H1 (cell line): ENCODE measurements at places on chromosomes 5 and 9.
A peak's percentile ranks its signal among the peaks of the same experiment; 100 is the strongest.

- no peak for DNase-seq
These were observed 12.7 kb downstream of the CSF2 start for GRCh38 chr5:132086277-132086794.

- no peak for DNase-seq
These were observed 460 bp upstream of the PBX3 start for GRCh38 chr9:125746774-125747052.

- DNase-seq = peak; percentile 87
These were observed at the start of gene NSG2 for GRCh38 chr5:174045470-174046025. Gene NSG2, plus strand, starts transcription at chr5:174045706. Its CDS starts 1,050 bp downstream, at chr5:174046756.

- no peak for DNase-seq
These were observed 278.0 kb upstream of the GRIA1 start for GRCh38 chr5:153212471-153212870.

DNA sequence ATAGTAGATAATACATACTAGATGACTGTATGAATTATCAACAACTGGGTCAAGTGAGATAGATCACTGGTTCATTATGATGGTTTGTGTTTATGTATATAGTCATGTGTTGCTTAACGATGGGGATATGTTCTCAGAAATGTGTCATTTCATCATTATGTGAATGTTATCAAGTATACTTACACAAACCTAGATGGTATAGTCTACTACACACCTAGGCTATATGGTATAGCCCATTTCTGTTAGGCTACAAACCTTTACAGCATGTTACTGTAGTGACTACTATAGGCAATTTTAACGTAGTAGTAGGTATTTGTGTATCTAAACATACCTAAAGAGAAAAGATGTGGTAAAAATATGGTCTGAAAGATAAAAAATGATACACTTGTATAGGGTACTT, 31.0 kb downstream of the TMEM38B start:
- no peak for DNase-seq

- DNase-seq = no peak
These were observed 49.4 kb upstream of the DHFR start for GRCh38 chr5:80704221-80704620.

DNA sequence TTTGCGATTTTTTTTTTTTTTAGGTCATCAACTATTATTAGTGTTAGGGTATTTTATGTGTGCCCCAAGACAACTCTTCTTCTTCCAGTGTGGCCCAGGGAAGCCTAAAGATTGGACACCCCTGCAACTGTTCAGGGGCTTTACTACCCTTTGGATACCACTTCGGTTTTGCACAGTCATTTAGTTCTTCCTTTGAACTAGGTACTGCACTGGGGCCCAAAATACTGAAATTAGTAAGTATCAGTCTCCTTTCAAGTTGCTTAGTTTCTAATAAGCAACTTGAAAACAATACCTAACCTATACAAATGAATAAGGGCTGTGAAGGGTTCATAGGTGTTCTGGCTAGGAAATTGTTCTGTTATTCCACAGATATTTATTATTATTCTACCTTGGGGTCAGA, 45.3 kb downstream of the CWC27 start:
- DNase-seq = no peak

DNA sequence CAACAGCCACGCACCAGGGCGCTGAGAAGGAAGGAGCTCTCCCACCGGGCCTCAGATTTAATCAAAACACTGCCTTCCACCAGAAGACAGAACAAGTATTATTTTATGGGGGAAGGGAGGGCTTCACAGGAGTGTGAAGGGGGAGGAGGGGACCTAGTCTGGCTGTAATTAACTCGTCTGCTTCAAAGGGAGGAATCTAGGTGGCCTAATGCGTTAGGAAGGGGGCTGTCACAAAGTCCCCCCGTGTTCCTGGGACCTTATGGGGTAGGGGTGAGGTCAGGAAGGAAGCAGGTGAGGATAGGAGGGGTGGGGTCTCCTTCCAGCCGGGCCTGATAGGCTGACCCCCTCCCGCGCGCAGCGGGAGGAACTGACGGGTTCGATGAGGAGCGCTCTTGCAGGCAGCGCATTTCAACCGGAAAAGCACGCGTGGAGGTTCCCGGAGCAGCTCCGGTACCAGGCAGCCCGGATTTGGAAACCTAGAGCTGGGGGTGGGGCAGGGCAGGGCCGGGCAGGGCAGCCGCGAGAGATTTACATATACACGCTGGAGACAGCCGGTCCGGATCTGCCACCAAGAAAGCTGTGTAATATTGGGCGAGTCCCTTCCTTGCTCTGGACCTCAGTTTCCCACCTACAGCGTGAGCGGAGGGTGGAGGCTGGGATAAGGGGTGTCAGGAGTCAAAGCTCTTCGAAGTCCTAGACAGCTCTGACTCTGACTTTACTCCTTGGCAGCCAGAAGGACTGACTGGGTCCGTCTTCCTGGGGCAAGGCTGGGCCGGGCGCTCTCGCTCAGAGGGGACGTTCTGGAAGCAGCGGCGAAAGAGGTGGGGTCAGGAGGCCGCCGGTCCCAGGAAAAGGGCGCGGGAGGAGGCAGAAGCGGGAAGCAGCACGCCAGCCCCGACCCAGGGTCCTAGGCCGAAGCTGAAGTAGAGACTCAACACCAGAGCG, 1.8 kb downstream of the SHB start:
- no peak for DNase-seq

GRCh38 chr5:112002376-112002775, 245.4 kb upstream of the NREP start:
- no peak for DNase-seq

- no peak for DNase-seq
These were observed 369.9 kb upstream of the FAM174A start for GRCh38 chr5:100165309-100165708.

- no peak for DNase-seq
These were observed 154.9 kb upstream of the VLDLR start for GRCh38 chr9:2466703-2467102.

DNA sequence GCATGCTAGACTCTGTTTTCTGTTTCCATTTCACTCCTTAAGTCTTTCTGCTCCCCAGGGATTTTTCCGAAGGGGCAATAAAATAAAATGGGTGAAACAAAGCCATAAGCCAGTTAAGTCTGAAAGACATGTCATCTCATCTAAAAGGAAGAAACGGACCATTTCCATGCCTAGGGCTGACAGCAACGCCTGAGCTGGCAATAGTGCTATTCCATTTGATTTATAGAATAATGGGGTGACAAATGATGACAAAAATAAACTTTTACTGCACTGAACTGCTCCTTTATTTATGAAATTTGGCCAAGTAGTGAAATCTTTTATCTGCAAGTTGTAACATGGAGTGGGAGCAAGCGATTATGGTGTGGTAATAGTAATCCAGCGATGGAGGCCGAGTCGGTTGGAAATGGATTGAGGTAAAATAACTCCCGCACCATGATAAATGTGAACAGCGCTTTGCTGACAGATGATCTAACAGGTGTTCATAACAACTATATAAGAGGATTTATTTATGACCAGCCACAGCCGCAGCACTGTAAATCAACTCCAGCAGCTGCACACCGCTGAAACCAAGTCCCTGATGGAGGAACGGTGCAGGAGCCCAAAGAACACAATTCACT, 219.8 kb upstream of the TBCA start:
- DNase-seq = no peak

GRCh38 chr9:31996331-31996730, 388.1 kb upstream of the ACO1 start:
- no peak for DNase-seq

DNA sequence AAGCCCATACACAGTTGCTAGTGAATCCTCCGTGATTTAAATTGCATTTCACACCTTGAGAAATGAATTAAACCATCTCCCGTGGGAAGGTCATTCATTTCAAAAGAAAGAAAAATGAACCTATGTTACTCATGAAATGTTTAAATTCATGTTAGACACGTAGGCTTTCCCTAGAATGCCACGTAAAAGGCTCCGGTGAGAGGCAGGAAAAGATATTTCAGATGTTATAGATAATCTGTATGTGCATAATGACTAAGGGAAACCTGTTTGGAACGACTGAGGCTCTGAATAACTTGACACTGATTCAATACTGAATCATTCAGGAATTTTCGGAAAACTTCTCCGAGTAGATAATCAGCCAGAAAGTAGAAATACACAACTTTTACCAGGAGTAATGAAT, 134.3 kb upstream of the ICE1 start:
- no peak for DNase-seq

DNA sequence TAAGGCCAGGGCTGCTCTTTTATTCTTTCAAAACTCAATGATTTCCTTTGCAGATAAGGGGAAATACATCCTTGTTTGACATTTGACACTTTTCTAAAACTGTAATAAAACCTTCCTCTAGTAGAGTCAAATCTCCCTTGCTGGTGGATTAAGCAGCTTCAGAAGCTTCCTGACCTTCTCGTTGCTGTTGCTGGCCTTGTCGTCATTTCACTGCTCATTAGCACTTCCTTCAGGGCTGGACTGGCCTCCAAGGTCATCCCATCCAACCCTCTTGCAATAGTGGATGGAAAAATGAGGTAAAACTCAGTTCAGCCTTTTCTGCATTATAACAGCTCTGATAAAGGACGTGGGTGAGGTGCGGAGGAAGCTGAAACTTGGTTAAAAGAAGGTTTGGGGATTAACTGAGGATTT, 1.1 kb upstream of the ADAMTSL1 start:
- no peak for DNase-seq

- no peak for DNase-seq
These were observed 2.2 kb upstream of the SLIT3 start for GRCh38 chr5:169303119-169303515.

- DNase-seq = no peak
These were observed 40.3 kb downstream of the UBE2D2 start for GRCh38 chr5:139601429-139601828.

DNA sequence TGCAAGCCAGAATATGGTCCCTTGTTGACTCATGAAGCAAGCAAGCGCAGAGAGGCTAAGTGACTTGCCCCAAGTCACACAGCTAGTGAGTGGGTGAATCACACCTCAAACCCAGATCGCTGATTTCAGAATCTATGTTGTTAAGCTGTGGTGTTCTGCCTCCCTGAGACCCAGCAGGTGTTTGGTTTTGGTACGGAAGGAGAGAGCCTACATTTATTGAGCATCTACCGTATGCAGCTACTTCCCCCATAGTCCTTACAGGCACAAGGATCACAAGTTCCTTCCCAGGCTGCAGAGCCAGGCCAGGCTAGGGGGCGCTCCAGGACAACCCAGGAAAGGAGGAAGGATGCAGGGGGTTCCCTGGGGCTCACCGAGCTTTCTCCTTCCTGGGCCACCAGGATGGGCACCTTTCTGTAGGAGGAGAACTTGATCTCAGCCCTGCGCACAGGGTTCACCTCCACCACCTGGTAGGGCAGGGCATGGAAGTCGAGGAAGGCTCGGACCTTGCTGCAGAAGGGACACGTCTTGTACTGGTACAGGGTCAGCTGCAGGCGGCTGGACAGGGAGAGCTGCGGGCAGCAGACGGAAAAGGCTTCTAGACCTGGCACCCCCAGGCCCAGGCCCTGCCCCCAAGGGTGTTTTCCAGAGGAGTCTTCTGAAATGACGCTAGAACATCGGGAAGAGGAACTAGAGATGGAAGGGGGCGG, 2.5 kb downstream of the PTGES2 start:
- DNase-seq = peak; percentile 95

DNA sequence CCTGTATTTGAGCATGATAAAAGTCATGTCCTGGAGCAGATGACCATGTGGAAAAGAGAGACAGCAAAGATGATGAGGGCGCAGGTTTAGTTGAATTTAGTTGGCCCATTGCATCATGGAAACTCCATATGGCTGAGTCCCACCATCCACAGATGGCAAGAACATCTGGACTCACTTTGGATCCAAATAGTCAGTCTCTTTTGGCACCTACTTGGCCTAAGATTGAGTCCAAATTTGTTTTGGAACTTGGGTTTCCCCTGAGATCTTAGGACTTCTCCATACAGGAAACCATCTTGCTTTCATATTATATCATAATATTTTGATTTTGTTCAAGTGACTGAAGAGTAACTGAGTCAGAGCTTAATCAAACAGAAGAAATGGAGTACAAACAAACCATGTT, 217.5 kb downstream of the DRD1 start:
- no peak for DNase-seq

DNA sequence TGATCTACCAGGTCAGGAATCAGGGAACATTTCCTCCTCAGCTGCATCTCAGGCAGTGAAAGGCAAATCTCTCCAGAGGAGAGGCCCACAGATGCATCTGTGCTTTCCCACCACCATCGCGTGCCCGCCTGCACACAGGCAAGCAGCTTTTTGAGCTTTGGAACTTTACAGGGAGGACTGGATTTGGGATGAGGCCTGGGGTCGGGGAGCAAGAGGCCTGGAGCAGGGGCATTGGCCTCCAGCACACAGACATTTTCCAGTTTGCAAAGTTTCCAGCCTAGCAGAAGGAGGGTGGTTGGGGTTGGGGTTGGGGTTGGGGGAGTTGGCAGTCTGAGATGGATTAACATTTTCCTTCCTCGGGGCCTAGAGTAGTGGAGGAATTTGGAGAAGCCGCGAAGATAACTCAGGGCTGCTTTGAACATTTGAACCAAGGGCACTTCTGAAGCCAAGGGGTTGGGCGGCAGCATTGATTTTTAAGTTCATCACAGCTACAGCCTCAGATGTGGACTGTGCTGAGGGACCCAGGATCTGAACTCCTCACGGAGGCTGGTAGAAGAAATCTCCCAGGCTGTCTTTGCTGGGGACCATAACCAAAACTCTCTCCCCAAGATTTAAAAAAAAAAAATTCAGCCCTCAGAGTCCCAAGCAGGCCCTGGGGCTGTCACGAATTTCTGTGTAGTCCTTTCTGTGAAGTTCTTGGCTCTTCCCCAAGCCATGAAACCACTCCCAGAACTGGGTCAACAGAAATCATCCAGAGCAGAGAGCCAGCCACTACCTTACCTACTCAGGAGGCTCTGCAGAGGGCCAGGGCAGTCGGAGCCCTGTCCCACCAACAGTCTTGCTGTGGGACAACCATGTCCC, 25.6 kb downstream of the C5orf15 start:
- DNase-seq = peak; percentile 28

DNA sequence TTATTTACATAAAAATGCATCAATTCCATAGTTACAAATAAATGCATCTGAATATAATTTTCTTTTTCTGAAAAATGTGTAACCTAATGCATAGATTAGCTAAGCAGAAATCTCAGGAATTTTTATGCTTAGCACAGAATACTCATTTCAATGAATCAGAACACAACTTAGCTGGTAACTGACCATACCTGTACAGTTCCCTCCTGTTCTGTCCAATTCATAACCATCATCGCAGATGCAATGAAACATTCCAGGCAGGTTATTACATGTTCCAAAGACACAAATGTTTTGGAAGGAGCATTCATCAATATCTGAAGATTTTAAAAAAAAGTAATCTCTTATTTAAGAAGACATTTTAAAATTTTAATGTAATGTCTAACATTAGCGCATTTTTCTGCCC, 219.4 kb downstream of the FBN2 start:
- DNase-seq = no peak

DNA sequence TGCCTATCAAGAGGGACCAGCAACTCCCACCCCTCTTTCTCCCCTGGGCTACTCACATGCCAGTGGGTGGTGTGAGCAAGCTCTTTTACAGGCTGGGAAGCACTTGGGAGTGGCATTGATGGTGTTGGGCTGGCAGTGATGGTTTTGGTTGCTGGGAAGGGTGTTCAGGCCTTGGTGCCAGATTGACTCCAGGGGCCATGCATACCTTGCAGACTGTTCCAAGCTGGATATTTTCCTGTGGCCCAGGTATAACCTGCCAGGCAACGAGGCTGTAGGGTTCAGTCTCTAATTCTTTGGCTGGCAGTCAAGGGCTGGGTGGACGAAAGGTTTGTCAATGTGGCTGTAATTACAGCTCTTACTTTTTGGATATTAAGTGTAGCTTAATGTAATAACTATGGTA, 177.3 kb downstream of the MACROH2A1 start:
- DNase-seq = no peak

- DNase-seq = no peak
These were observed 123.0 kb upstream of the CCNH start for GRCh38 chr5:87535706-87536105.
